ENCODE measurements at places on chromosomes 2 and 18.
A peak's percentile ranks its signal among the peaks of the same experiment; 100 is the strongest.

DNA sequence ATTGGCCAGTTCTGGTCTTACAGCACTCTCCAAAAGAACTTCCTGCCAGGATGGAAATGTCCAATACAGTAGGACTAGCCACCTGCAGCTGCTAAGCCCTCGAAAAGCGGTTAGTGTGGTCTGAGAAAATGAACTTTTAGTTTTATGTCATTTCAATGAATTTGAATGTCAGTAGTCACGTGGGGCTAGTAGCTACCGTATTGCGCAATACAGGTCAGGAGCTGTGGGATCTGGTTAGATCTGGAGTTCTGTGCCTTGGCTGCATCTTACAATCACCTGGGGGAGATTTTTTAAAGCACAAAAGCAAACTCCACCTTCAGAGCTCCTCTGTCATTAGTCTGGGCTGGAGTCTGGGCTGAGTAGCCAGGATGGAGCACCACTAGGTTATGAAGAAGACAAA lies 35.9 kb downstream of the C1QL2 start:
- DNase-seq, result no peak

- DNase-seq, result no peak
Measured at GRCh38 chr2:223856584-223856983, 19.2 kb upstream of the AP1S3 start.

DNA sequence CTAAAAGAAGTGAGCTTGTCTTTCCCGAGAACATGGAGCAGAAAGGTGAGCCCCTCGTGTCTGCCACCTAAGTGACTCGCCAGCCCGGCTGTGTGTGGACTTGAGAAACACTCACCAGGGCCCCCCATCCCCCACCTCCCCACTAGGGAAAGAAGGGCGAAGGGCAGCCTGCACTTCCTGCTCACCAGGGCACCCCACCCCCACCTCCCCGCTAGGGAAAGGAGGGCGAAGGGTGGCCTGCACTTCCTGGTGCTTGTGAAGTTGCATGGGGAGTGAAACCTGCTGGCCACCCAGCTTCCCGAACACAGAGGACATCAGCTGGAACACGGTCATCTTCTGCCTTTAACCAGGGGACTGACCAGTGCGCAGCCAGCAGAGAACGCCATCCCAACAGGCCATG lies 402.7 kb upstream of the SALL3 start:
- no peak for DNase-seq

- DNase-seq, result no peak
Measured at GRCh38 chr2:51810197-51810596, 778.3 kb upstream of the NRXN1 start.

DNA sequence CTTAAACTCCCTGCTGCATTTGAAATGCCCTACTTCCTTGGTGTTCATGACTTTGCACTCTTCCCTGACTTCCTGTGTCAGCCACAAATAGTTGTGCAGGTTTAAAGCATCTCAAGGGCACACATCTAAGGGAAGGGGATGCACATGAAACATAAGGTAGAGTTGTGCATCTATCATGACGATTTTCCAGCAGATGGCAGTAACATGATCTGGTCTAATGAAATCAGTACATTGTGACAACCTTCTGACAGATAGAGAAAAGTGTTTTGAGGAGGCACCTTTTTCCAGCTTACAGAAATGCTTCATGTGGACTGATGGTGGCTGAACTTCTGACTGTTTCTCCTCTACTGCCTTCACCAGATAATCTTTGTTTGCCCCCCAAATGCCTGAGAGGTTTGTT lies 238.9 kb downstream of the XIRP2 start:
- DNase-seq, result no peak

DNA sequence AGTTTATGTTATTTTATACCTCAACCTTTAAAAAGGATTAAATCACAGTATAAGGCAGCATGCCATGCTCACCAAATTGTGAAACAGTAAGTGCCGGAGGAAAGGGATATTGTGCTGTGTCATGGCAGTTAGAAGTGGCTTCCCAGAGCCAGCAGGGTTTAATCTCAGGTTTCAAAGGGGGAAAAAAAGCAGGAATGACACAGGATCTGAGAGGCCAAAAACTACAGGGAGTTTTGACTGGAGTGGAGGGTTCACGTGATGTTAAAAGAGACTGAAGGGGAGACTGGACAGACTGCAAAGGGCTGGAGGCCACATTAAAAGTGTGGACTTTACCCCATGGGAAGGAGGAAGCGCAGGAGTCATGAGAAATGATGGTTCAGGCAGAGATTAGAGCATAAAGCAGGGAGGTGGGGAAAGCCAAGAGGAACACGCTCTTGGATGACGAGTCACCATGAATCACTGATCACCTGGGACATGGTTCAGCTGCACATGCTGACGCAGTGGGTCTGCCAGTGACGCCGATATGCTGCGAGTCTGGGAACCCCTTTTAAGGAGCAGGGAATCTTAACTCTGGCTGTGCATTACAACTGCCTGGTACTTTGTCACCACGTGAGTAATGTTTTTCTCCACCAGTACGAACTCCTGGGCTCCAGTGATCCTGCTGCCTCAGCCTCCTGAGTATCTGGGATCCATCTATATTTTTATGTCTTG lies 6.1 kb downstream of the CHMP1B start:
- peak; percentile 92 for DNase-seq

- DNase-seq, result no peak
Measured at GRCh38 chr2:241545523-241546473, 12.7 kb upstream of the BOK start.

GRCh38 chr2:66984864-66985263 lies 412.3 kb upstream of the ETAA1 start:
- DNase-seq, result no peak

DNA sequence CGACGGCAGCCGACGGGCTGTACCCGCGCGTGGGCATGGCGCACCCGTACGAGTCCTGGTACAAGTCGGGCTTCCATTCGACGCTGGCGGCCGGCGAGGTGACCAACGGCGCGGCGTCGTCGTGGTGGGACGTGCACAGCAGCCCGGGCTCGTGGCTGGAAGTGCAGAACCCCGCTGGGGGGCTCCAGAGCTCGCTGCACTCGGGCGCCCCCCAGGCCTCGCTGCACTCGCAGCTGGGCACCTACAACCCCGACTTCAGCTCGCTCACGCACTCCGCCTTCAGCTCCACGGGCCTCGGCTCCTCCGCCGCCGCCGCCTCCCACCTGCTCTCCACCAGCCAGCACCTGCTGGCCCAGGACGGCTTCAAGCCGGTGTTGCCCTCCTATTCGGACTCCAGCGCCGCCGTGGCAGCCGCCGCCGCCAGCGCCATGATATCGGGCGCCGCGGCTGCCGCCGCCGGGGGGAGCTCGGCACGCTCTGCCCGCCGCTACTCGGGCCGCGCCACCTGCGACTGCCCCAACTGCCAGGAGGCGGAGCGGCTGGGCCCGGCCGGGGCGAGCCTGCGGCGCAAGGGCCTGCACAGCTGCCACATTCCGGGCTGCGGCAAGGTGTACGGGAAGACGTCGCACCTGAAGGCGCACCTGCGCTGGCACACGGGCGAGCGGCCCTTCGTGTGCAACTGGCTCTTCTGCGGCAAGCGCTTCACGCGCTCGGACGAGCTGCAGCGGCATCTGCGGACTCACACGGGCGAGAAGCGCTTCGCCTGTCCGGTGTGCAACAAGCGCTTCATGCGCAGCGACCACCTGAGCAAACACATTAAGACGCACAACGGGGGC lies 2.0 kb downstream of the SP9 start:
- DNase-seq, result no peak

DNA sequence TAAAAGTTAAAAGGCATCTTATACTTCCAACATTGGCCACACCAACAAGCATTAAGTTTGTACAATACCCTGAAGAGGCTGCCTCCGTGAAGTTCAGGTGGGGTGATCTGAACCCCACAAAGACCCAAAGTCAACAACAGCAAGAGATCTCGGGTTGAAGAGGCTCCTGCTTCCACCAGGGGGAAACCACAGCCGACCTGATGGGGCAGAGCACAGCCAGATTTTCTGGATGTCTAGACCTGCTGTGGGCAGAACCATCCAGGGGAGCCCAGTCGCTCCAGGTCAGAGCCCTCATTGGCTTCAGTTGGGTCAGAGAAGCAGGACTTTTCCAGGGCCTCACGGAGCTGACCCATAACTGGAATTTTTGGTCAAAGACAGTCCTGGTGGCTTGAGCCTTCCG lies 66.5 kb upstream of the ACKR3 start:
- DNase-seq, result no peak

DNA sequence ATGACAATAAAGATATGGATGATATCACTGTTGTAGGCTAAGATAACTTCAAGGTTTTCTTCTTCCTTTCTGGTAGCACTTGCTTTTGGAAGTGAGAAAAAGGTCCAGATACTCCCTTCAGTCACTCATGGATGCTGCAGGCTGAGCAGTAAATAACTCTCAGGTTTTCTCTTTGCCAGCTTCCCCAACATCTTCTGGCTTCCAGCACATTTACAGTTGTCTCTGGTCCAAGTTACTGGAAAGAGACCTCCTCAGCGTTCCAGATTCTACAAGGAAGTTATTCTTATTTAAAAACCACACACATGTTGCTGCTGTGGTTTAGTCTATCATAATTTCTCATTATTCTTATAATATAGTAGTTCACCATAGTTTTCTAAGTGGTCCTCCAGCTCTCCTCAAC lies 383.4 kb downstream of the PLCL1 start:
- no peak for DNase-seq

GRCh38 chr2:63737081-63737751 lies 104.5 kb upstream of the UGP2 start:
- no peak for DNase-seq

GRCh38 chr2:1723397-1724042 lies 20.8 kb downstream of the PXDN start:
- no peak for DNase-seq

GRCh38 chr2:64727013-64727767 lies 73.5 kb upstream of the SERTAD2 start:
- no peak for DNase-seq

GRCh38 chr2:74499267-74499939 lies at the start of gene LBX2:
TSS of gene LBX2 (minus strand) at chr2:74499603. CDS start at chr2:74499537, 66 bp downstream.
- DNase-seq, result no peak

DNA sequence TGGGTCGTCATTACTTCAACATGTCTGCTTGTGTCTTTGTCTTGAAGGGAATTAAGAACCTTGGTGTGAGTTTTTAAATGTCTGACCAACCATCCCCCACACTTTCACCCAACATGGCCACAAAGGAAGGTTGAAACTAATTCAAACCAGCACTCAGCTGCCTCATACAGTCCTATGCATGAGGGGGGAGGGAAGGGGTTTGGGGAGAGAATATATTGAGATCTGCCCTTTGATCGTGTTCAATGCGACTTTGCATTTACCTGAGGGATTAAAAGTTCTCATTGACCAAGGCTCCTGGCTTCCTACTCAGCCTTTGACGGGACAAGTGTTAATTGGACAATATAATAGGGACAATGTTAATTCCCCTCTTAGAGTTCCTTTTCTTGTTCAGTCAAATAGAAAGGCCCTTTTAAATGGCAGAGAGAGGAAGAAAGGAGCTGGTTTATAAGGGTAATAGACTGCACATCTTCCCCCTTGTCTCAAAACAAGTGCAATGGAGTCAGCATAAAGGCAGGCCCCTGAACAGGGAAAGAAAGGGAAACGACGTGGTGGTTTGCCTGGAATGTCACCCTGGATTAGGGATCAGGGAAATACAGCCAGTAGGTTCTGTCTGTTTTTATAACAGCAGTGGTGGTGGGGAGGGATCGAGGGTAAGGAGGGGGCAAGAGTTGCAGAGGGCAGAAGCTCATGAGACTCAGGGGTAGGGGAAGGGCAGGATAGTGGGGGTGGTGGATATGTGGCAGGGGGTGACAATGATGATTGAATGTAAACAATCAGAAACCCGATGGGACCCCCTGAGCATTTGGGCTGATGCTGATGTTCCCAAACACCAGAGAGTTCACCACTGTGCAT lies 198.7 kb downstream of the MYCN start:
- no peak for DNase-seq

DNA sequence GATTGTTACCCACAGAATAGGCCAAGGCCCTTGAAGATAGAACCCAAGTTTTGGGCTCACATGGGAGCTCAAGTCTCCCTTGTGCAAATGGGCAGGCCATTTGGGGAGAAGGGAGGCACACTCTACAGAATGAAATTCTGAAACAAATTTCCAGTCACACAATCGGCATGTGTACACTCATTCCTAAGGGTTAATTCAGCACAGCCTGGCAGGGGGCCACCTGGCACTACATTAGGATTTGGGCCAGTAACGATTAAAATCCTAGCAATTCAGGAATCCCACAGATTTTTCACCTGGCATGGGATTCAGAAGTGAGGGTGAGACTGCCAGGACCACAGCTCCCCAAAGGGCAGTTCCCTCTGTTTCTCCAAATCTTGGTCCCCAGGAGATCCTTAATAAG lies 46.4 kb downstream of the BMP10 start:
- no peak for DNase-seq

GRCh38 chr2:238421695-238422035 lies 5.1 kb upstream of the ASB1 start:
- DNase-seq, result no peak

DNA sequence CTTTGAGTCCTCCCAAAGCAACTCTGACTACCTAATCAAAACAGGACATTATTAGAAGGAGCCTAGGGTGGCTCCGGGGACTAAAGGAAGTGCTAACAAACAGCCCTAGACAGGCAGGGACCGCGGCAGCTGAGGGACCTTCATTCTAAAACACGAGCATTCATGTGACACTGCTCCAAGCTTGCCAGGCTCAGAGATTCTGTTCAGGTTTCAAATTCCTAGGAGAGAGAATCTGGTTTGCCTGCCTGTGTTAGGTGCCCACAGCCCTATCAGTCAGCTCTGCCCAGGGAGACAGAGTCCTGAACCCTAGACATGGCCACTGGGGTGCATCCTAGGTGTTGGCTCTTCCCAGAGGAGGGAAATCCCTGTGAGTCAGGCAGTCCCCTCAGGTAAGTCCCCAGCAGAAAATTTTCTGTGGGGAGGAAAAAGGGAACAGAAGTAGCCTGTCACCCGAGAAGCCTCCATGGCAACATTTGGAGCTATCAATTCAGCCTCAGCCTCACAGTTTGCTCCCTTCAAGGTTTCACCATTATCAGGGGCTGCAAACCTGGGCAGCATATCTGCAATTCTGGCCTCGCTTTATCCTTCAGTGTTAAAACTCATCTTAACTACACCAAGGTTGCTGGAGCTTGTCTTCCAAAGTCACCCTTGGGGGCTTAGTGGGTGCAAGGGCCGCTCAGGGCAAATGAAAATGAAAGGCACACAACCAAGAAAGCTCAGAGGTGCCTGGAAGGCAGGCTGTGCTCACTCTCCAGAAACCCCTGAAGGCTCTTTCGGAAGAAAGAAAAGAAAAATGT lies 28.6 kb downstream of the PCBP1 start:
- DNase-seq, result no peak

GRCh38 chr2:108348816-108349570 lies 28.8 kb upstream of the SULT1C4 start:
- DNase-seq, result no peak

GRCh38 chr18:73975266-73975665 lies 172.4 kb downstream of the FBXO15 start:
- no peak for DNase-seq

DNA sequence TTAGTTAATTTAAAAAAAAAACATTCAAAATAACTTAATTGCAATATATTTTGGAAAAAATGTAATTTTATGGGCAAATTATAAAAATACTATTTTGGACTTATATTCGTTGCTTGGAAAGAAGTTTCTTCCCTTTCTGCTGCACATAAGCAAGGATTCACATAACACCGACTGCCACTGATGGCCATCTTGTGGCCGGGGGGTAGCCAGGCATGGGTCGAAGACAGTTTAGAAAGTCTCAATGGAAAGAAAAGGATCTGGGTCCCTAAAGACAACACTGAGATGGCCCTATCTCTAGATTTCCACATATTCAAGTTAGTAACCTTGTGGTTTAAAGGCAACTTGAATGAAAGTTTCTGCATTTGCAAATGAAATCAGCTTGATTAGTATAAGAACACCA lies 318.6 kb downstream of the AKAIN1 start:
- no peak for DNase-seq

All from HFF-Myc (cell line).